ENCODE measurements at places on chromosomes 5 and 9.

DNA sequence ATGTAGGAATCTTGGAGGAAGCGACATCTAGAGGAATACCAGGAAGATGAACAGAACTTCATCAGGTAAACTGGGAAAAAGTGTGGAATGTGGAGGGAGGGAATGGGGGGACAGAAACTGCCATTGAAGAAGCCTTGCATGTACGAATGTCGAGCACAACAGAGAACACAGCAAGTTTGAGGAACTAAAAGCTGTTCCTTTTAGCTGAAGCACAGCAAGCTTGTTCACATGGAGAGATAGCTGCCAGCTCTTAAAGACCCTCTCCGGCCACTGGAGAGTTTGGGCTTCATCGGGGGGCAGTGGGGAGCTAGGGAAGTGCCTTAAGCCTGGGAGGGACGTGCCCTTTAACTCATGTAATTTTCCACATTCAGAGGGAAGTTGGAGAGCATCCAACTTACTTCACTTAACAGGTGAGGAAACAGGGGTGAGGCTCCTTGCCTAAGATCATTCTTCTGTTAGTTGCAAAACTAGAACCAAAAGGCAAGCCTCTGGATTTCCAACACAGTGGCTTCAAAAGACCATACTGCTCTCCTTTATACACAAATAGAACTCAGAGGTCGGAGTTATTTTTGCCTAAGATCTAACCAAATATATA, 2.3 kb upstream of the CYFIP2 start:
- no peak for DNase-seq

DNA sequence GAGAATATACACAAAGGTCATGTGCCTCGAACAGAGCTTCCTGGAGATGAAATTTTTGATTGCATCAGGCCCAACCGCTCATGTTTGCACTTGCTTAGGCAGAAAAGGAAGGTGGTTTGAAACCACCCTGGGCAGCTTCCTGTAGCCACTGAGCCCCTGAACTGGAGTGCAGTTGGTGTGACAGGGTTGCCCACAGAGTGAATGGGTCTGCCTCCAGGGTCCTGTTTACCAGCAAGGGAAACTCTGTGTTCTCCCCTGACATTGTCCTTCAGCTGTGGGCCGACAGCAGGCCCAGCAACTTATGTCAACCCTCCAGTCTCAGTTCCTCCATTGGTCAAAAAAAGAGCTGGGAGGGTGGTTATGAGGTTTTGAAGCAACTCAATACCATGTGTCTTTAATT, 289.6 kb downstream of the KIF4B start:
- DNase-seq = no peak

GRCh38 chr5:97458851-97459250, 275.8 kb upstream of the RIOK2 start:
- DNase-seq = no peak

DNA sequence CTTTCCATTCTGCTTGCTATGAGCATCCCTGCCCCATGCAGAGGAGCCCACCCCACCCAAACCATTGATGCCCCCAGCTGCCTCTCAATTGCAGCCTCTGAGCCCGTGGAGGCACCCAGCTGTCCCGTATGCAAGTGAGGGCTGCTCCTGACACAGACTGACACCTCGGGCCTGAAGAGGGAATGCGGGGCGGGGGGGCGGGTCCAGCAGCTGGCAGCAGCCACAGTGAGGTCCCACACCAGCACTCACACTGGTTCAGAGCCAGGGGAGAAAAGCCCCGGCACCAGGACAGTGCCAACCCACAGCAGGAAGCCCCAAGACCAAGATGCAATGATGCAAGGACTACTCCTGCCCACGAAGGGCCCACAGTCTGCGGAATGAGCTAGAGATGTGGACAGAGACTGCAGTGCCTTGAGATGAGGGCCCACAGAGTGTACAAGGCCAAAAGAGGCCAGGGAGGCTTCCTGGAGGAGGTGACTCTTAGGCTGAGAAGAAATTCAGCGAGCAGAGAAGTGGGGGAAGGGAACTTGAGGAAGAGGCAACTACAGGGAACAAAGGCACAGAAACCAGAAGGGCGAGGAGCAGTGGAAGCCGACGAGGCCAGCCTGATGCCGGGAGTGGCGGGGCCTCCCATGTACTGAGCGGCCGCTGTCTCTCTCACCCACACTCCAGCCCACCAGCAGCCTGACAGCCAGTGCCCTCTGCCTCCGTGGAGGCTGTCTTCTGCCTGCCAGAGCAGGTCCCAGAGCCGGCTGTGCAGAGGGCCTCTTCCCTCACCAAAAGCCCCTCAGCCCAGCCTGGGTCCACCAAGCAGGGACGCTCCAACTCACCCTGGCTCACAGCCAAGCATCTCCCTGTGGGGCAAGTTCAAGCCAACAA, 9.2 kb downstream of the EEIG1 start:
- peak; percentile 50 for DNase-seq

DNA sequence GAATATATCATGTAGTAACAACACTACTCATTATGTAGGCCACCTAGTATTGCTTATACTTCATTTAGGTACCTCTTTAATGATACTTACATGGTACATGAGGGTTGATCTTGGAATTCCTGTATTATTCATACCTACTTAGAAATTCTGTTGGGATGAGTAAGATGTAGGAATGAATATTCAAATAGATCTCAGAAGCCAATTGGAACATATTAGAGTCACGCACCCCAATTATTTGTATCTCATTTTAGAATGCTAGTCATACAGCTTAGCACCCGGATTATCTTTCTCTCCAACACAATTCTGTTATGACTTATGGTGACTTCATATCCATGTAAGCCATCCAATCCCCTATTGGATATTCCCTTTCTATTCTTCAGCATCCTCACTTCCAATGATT, 106.7 kb upstream of the SH3GL2 start:
- no peak for DNase-seq

- DNase-seq = no peak
Observed at GRCh38 chr9:120970244-120970643, 43.6 kb upstream of the TRAF1 start.

- DNase-seq = no peak
Observed at GRCh38 chr9:125842242-125842641, 95.1 kb downstream of the PBX3 start.

GRCh38 chr5:94784536-94785505, 166.4 kb downstream of the SLF1 start:
- no peak for DNase-seq

GRCh38 chr5:75656311-75657003, 45.2 kb downstream of the ANKDD1B start:
- no peak for DNase-seq

GRCh38 chr5:175878544-175879438, 7.4 kb downstream of the CPLX2 start:
- no peak for DNase-seq

DNA sequence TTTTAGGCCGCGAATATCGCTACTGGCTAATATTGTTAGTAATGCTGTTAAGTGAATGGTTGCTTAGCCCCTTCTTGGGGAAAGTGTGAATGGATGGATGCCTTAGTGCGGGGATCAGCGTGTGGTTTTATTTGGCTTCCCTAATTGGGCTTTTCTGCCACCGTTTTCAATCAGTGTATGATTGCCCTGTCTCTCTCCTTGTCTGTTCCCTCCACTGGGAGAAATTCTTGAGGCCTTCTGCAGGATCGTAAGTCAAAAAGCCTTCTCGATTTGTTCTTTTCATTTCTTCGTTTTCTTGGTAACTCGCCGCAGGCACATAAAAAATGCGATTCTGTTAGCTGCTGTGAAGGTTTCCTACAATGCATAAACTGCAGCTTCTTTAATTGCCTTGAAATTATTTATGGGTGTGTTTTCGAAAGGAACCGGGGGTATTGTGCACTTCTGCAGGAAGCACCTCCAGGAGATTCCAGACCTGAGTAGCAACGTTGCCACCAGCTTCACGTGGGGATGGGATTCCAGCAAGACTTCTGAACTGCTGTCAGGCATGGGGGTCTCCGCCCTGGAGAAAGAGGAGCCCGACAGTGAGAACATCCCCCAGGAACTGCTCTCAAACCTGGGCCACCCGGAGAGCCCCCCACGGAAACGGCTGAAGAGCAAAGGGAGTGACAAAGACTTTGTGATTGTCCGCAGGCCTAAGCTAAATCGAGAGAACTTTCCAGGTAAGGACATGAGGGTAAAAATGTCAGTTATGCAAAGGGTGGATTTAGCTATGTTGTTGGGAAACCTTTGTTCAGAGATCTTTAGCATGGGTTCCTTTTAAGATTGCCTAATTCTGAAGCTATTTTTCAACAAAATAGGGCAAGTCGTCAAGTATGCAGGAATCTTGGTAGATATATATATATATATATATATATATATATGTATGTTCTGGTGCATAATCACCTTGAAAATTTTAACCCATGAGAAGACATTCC, 700 bp downstream of the SKP2 start:
- no peak for DNase-seq

- DNase-seq = no peak
Observed at GRCh38 chr5:139806111-139806510, 10.5 kb downstream of the PSD2 start.

- DNase-seq = no peak
Observed at GRCh38 chr9:100425758-100426157, 1.2 kb upstream of the MSANTD3 start.

GRCh38 chr9:129001504-129002325, 26.4 kb downstream of the SH3GLB2 start:
- no peak for DNase-seq

GRCh38 chr9:79371948-79372555, 199.7 kb upstream of the TLE4 start:
- DNase-seq = no peak

- no peak for DNase-seq
Observed at GRCh38 chr5:78483809-78484521, 123.5 kb downstream of the SCAMP1 start.

- DNase-seq = no peak
Observed at GRCh38 chr9:98517761-98518160, 191.0 kb downstream of the GABBR2 start.

- no peak for DNase-seq
Observed at GRCh38 chr5:102536323-102536928, 37.6 kb upstream of the SLCO6A1 start.

- DNase-seq = no peak
Observed at GRCh38 chr9:86275962-86276361, 6.4 kb downstream of the ISCA1 start.
